Dermis microvascular lymphatic vessel endothelial cell (primary cell): ENCODE measurements at places on chromosomes 7 and 10.

DNA sequence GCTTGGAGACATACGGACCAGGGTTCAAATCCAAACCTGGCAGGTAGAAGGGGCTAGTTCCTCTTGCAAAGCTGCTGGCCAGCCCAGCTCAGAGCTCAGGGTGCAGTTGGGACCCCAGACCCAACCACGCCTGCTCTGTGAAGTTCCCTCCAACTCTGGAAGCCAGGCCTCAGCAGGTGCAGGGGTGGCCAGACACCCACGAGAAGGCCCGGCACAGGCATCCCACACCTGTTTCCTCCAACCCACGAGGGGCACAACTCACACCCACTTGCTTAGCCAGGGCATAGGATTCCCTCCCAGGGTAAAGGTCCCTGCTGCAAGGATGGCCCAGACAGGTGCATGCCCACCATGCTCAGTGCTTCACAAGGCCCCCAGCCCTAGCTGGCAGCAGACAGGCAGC, 262.4 kb downstream of the GRID1 start:
- DNase-seq = no peak

- DNase-seq = no peak
Measured at GRCh38 chr7:78905436-78905835, 548.0 kb downstream of the MAGI2 start.

DNA sequence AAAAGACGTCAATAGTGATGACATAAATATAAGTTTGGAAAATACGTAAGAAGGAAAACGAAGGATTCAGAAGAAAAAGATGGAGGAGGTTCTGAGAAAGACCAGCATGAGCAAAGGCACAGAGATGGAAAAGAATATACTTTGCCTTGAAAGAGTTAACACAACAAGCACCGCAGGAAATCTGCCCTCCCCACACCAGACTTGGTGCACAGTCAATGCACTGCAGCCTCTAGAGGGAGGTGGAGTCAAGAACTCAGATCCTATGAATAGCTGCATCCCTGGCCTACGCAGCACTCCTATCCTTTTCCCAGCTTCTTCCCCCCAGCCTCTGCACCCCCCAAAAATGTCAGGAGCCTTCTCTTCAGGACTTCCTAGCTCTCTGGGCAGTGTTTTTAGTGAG, 1370.6 kb upstream of the LRRTM3 start:
- no peak for DNase-seq

DNA sequence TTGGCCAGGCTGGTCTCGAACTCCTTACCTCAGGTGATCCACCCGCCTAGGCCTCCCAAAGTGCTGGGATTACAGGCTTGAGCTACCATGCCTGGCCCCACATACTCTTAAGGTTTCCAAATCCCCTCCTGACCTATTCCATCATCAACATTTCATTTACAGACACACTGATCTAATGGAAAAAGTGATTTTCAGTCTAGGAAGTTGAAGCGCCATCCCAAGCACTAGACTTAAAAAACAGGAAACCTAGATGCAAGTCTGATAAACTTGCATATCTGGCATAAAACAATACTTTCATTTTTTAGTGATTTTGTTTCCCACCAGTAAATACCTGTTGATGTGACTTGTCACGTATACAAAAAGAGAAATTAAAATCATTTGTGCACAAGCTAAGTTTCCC, 44.0 kb downstream of the DNMBP start:
- peak; percentile 96 for DNase-seq

DNA sequence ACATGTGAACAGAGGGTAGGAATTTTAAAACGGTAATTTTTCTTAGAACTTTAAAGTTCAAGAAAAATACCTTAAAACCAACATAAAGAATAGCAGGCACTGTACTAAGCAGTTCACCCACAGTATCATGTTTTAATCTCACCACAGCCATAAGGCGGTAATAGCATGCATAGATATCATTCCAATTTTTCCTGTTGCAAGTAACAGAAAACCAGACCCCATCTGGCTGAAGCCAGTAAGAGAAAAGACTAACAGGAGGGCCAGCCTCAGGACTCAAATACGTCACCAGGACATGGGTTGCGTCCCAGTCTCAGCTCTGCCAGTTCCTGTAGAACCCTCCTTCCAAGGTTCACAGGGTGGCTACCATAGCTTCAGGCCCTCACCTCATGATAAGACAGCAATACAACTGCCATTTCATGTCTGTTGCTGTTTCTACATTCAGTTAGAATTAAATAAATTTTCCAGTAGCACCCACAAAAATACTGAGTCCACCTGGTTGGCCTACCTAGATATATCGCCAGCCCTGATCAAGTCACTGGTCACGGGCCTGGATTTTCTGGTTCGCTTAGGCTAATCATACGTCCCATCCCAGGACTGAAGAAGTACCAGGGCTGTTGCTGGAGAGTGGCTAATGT, 2.0 kb upstream of the RNF32 start:
- DNase-seq = no peak
